Globus pallidus (tissue), 1 donor: ENCODE measurements at places on chromosomes 16 and 17.

DNA sequence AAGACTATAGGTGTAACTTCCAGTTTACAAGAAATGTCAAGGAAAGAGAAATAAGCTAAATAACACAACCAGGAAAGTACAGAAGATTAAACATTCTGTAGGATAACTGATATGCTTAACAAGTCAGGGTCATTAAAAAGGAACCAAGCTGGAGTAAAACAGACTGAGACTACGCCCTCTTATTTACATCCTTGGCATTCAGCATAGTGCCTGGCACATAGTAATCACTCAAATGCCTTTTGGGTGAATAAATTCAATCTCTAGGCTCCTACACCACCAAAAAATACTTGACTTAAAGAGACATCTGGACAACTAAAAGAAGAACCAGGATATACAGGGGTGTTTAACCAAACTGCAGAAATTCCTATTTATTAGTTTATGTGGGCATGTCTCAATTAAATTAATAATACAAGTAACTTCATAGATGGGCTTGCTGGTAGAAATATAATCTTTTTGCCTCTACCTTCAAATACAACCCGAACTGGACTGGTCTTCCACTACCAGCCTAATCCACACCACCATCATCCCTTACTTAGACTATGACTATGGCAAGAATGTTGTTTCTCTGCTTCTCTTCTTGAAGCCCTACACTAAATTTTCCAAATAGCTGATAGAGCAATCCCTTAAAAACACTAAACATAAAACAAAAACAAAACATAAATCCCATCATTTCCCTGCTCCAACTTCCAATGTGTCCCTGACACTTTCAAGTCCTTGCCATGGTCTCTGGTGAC lies 47.7 kb upstream of the ULK2 start:
- no peak for DNase-seq

- DNase-seq: no peak
Measured at GRCh38 chr16:12565423-12565822, 238.3 kb downstream of the CPPED1 start.

DNA sequence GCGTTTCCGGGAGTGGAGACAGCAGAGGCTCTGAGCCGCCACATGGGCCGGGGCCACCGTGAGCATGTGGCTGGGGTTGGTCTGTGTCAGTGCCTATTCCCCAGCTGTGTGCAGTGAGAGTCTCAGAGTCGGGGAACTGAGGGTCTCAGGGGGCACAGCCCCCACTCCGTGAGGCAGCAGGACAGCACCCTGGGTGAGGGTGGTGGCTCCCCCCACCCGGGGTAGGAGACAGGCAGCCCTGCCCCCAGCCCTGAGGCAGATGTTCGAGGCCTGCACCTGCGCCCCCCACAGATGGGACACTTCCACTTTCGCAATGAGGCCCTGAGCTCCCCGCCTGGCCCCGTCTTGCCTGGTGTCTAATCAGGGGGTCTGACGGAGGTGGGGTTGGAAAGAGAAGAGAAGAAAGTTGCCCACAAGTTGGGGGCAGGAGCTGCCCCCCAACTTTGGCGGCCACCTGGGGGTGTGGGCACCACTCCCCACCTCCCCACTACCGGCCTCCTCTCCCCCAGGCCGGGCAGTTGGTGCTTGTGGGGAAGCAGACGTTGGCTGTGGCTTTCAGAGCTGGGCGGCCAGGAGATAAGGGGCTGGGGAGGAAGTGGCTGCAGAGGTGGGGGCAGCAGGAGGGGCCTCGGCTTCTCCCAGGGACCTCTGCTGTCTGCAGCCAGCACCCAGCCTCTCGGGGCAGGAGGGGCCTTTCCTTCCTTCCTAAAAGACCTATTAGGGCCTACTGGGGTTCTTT lies 1.8 kb upstream of the CBFA2T3 start:
- DNase-seq: peak; percentile 29

DNA sequence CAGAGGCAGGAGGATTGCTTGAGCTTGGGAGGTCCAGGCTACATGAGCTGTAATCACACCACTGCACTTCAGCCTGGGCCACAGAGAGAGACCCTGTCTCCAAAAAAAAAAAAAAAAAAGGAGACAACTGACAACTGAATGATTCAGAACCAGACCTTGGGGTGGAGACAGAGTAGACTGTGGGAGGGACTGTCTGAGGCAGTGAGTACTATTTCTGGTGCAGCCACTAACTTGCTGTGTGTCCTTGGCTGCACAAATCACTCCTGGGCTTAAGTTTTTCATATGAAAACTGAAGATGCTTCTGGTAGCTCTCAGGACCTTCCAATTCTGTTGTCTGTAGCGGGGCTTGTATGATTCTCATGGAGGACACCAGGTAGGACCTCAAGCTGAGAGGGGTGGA lies 5.8 kb downstream of the ASB16 start:
- no peak for DNase-seq

DNA sequence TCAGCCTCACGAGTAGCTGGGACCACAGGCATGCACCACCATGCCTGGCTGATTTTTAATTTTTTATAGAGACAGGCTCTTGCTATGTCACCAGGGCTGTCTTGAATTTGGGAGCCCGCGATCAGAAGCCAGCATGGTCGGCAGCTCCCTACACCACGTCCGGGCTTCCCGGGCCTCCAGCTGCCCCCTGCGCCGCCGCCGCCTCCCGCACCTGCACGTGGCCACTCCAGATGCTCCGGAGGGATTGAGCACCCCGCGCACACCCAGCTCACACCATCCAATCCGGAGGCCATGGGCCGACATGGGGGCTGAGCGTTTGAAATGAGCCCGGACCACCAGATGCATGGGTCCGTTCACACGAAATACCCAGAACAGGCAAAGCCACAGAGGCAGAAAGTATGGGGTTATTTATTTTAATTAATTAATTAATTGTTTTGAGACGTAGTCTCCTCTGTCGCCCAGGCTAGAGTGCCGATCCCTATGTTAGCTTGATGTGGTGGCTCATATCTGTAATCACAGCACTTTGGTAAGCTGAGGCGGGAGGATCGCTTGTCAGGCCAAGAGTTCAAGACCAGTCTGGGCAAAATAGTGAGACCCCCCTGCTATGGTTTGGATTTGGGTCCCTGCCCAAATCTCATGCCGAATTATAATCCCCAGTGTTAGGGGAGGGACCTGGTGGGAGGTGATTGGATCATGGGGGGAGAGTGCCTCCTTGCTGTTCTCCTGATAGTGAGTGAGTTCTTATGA lies 17.1 kb upstream of the PDXDC1 start:
- no peak for DNase-seq

- DNase-seq: no peak
Measured at GRCh38 chr16:16073891-16074881, 124.8 kb downstream of the ABCC1 start.

DNA sequence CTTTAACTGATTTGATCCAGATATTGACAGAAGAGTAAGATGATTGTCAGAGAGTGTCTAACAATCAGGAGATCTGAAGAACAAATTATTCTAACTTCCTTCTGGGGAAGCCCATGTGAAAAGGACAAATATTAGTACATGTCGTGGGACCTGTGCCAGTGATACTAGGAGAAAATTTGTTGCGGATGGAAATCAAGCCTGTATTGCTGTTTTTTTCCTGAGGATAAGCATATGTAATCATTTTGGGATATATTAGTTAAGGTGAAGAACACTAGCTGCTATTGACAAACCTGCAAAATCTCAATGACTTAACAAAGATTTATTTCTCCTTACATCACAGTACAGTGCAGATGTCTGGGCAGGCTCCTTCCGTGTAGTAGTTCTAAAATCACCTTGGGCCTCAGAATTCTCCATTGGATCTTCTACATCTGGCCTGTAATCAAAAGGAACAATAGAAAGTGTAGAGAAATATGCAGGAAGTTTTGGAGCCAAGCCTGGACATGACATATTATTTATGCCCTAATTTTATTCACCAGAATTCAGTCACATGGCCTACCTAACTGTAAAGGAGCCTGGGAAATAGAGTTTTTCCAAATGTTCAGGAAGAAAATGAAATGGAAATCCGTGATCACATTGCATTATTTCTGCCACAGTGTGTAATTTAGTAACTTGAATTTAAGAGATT lies 58.3 kb downstream of the CYB561 start:
- no peak for DNase-seq

DNA sequence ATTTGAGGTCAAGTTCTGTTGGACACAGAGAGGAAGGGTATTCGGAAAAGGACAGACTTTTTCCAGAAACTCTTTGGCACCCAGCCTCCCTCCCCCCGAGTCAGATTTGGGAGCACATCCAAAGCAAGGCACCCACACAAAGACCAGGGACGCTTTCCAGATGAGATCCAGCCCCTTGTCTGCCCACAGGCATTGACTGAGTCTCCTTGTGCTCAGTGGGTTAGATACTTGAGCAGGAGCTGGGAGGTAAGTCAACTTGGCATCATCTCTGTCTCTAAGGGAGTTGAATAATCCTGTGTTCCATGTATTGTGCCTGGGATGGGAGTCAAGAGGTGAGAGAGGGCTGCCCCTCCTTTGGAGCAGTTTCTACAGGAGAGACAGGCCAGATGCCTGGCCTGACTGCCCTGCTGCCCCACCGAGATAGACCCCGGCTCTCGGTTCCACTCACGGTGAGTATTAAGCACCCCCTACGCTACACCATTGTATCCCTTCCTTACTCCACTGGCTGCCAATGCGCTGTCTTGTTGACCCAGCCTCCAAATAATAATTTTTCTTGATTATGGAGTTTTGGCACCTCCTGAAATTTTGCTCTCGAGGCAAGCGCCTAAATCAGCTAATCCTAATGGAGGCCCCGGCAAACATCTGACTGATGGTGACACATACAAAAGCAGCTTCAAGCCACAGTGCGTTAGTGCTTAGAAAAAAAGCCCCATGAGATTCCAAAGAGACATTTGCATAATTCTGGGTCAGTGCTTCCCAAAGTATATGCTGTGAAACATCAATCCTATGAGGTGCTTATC lies 29.6 kb upstream of the MAP3K14 start:
- DNase-seq: peak; percentile 48

DNA sequence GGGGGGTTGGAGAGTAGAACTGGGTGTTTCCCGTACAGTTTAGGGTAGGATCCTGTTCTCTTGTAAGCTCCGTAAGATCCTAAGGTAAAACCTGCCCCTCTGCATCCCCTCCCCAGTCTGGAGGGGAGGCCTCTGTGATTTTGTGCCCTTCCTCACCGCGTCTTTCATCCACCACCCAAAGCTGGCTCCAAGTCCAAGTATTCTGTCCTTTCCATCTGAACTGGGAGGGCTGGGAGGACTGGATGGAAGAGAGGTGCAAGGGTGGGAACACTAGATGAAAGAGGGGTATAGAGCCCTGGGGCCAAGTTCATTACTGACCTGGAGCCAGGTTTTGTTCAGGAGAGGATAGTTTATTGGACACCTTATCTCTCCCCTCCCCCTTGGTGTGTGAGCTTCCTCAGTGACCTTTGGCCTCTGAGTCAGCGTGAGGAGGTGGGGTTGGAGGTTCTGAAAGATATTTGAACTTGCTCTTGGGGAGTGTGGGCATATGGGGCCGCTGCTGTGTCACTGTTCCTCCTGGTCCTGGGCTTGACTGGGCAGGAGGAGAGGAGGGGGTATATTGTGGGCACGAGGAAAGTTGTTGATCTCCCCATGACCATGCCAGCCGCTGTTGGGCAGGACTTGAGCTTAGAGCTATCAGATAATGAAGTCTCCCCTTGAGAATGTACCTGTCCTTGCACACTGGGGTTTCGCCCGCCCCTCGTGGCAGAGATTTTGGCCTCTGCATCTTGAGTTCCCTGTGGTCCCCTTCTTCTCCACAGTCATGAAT lies 1.6 kb downstream of the LASP1 start:
- DNase-seq: no peak

DNA sequence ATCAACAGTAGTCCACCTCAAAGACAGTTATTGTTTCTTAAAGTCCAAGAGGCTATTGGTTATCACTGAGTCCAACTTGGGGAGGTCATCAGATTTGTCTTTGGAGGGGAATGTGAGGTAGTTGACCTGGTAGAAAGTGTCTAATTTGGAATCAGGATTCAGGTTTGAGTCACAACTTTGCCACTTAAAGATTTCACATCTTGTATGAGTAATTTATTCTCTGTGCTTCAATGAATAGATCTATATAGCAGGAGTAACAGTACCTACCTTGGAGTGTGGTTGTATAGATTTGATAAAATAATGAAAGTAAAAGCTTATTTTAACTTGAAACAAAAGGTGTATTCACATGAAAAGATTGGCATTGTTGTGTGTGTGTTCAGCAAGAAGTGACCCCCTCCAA lies 119.3 kb upstream of the TBX2 start:
- DNase-seq: no peak

- peak; percentile 72 for DNase-seq
Measured at GRCh38 chr17:61410141-61411010, 10.7 kb downstream of the TBX2 start.

- DNase-seq: no peak
Measured at GRCh38 chr16:59634004-59634579, 900.0 kb upstream of the GOT2 start.

- DNase-seq: no peak
Measured at GRCh38 chr16:84421081-84421937, 53.0 kb downstream of the ATP2C2 start.
